ENCODE measurements at places on chromosomes 5 and 9.

DNA sequence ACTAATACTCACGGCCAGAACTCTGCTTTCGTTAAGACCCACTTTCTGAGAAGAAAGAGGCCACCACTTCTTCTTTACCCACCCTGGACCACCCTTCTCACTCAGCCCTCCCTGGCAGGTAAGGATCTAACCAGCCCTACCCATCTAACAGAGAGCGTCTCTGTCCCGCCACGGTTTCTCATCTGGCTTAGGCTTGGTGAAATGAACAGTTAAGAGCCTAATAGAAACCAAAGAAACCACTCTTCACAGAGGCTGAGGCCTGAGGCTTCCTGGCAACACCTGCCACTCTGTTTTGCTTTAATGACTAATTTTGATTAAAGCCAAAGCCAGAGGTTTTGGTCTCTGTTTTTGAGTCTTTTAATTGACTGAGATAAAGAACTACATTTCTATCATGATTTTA is 354.1 kb upstream of the SLC30A5 start:
- DNase-seq: no peak

DNA sequence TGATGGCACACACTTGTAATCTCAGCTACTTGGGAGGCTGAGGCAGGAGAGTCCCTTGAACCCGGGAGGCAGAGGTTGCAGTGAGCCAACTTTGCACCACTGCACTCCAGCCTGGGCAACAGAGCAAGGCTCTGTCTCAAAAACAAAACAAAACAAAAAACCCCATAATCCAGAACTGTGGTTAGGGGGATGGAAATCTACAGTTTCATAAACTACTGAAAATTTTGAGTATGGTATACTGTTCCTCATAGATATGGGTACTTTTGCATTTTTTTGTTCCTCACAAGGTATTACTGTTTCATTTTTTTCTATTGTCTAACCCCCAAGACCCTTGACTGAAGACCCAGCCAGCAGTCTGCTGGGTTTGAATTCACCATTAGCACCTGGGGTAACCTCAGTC is 52.2 kb upstream of the MAP3K1 start:
- no peak for DNase-seq

- peak; percentile 51 for DNase-seq
Measured at GRCh38 chr9:4796988-4797853, 4.5 kb downstream of the RCL1 start.

DNA sequence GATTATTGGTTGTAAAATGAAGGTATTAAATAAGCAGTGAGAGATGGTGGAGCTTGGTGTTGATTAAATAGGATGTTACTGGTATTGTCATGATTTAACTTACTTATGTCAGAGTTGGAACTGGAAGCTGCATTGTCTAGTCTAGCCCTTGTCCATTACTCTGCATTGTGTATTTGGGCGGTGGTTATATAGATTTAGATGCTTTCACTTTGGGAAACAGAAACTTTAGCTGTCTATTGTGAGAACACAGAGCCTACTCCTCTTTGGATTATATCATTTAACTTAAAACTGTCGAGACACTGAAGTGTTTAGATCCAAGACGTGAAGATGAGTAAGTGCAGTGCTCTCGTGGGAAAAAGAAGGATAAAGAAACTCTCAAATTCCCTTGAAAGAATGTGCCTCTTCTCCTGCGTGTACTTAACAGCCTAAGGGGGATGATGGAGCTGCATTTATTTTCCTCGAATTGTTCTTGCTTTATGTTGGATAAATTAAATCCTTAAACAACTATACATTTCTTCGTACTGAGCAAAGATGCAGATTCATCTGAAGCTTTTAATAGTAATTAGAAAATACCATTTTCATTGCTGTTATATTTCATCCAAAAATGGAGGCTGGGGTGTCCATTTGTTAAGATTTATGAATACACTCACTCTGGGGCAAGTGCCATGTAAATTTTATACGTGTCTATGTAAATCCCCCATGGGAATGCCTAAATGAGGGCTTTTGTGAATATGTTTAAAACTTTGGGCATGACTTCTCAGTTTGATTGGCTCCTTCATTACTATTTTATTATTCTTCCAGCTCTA is 21.6 kb downstream of the FBXL7 start:
- DNase-seq: peak; percentile 74

GRCh38 chr5:96657068-96657467 is 5.1 kb upstream of the CAST start:
- peak; percentile 96 for DNase-seq

GRCh38 chr5:92574023-92574422 is 1007.0 kb downstream of the NR2F1-AS1 start:
- no peak for DNase-seq

DNA sequence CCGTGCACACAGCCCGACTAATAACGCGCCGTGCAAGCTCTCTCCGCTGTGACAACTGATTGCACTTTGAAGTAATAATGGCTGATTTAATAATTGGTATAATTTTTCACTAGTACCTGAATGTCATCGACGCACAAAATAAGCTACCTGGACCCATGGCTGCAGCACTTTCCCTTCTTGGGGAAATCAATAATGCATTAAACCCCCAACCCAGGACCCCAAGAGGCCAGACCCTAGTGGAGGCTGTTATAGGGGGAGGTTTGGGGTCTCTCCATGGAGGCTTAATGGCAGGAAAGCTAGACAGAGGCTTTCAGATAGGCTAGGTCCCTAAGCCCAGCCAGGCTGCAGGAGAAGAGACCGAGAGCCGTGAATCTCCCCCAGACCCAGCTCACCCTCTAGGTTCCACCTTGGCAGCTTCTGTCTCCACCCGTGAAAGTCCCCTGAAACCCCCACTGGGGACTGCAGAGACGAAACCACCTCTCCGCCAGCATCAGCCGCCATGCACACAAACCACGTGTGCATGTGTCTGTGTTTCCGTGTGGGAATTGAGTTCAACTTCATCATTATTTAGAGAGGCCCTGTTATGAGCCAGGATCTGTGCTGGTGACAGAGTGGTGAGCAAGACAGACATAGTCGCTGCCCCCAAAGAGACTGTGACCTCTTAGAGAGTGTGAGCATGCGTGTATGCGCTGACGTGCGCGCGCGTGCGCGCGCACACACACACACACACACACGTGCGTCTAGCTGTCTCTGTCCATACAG is 168.6 kb upstream of the MVB12B start:
- no peak for DNase-seq

GRCh38 chr9:42388846-42389245 is 205.4 kb downstream of the SPATA31A6 start:
- no peak for DNase-seq

- DNase-seq: no peak
Measured at GRCh38 chr5:127439644-127440043, 77.8 kb upstream of the PRRC1 start.

DNA sequence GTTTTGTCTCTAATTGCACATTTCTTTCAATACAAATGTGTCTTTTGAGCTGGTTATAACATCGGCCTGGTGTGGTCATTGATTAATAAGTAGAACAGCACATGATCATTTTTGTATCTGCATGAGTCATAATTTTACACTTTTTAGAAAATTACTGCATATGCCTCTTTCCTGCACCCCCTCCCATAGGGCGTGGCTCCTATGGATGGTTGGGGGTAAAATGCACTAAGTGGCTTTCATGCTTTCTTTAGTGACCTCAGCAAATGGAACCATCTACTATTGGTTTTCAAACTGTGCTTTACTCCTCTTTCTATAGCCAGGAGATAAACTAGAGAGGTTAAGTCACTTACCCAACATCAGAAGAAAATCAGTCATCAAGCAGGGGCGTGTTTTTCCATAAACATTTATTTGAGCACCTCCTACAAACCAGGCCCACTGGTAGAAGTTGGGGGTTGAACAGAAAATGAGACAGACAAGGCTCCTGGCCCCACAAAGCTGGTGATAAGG is 3.8 kb downstream of the ANXA6 start:
- DNase-seq: no peak

DNA sequence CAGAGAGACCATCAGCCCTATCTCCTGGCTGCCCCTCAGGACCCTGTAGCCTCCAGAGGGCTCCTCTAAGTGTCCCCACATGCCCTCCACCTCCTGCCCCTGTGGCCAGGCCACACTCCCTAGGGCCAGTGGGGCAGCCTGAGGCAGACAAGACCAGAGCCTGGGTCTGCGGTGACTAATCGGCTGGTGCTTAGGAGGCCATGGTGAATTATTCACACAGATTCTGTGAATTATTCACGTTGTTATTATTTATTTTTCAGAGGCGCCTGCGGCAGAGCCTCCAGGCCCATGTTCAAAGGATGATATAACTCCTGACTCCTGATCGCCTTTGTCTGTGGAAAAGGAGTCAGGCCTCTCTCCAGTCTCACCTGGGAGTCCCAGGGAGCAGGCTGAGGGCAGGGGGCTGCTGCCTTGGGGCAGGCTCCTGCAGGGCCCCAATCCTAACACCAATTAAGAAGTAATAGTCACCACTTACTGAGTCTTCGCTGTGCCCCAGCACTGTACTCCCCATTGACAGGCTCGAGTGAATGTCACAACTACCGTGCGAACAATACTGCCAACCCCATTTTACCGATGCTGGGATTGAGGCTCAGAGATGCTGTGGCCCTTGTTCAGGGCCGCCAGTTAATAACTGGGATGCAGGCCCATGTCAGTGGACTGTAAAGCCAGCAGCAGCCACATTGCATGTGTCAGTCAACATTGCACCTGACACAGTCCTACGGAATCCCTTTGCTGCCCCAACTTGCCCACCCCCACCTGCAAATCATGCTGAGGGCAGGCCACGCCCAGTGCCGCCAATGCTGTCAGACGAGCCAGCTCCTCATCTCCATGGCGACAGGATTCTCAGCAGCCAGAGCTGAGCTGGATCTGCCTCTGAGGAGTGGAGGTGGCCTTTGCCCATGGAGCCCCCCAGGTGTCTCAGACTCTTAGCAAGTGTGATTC is 94.9 kb downstream of the PCDH1 start:
- no peak for DNase-seq

Data from fibroblast of skin of back (primary cell).